ENCODE measurements at places on chromosomes 6 and 20. TPM values are rescaled to one million over a fixed set of nuclear protein-coding genes. Genes with fewer than 3 reads are reported as not detected.

SGK2 gene
- total RNA-seq, result 0.25 TPM

RFX6 gene
- total RNA-seq, result not detected

EGFL8 gene
- 9.5 TPM for total RNA-seq

GRCh38 chr6:31871046-31871659, 7.6 kb downstream of the SLC44A4 start:
- DNase-seq, result no peak
